Cortex of kidney (tissue), 1 donor: ENCODE measurements at places on chromosomes 7 and 10.

GRCh38 chr10:25076506-25077177 lies 60.2 kb downstream of the THNSL1 start:
- DNase-seq, result no peak

GRCh38 chr7:73330772-73331171 lies 2.8 kb downstream of the FKBP6 start:
- no peak for DNase-seq

- DNase-seq, result no peak
Observed at GRCh38 chr7:98352621-98353020, 48.3 kb downstream of the BAIAP2L1 start.

DNA sequence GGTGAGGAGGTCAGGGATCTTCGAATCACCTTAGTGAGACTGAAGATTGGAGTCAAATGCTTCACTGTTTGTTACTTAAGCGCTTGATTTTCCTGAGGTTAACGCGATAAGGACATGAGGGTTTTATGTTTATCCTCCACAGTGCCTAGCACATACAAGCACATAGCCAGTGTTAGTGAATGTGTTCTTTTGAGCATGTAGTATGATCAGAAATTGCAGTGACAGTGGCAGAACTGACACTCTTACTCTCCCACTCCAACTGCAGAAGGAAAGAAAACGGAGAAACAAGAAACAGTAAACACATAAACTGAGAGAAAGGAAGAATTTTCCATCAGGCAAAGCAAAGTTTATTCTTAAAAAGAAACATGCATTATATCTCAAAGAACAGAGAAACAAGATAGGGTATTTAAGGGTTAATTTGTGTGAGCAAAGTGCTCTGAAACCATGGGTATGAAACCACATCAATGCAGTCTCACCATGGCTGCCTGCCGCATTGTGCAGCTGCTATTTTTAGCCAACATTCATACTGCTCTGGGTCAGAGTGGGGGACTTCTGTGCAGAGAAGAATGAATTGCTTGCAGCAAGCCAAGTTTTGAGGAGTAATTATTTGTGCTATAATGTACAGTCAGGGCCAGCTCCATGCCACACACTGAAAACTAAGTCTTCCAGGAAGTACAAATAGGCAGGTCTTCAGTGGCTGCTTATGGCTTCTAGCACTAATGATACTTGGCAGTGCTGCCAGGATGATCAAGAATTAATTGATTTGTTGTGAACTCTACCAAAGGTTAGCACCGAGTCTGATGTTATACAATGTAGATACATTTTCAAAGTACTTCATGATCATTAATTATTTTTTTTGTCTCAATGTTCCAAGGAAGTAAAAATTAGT lies 152.0 kb downstream of the MACC1 start:
- no peak for DNase-seq

DNA sequence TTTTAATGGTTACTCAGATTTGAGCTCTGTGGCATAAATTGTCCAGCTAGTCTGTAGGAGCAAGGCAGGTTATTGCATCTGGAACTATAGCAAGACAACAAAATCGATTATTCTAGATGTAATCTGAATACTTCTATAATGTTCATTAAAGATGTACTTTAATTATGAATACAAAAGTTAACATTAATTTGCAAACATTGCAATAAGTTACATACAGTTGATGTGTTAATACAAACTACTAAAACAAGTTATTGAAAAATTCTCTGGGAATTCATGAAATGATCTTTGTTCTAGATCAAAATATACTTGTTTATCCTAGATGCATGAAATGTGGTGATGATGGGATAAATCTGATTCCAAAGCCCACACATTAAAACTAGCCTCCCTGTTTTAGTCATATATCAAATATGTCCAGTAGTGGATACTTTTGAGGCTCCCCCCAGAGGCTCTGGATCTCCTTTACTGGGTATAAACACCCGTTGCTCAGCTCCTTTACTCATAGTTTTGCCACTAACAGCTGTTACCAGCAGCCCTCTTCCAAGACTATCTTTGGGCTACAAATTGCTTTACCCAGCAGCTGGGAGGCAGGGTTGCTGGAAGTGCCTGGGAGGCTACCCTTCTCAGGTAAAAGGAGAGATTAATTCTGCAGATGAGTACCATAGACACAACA lies 78.1 kb downstream of the ARL4A start:
- DNase-seq, result no peak

DNA sequence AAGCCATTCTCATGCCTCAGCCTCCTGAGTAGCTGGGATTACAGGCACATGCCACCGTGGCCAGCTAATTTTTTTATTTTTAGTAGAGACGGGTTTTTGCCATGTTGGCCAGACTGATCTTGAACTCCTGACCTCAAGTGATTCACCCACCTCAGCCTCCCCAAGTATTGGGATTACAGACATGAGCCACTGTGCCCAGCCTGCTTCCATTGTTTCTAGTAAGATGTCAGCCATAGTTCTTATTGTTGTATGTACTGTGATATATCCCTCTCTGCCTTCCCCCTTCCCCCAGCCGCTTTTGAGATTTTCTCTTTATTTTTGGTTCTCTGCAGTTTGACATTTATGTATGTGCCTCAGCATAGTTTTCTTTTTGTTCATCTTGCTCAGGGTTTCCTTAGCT lies 87.9 kb upstream of the KLF14 start:
- DNase-seq, result no peak

- DNase-seq, result no peak
Observed at GRCh38 chr7:155865830-155866525, 53.7 kb upstream of the SHH start.

DNA sequence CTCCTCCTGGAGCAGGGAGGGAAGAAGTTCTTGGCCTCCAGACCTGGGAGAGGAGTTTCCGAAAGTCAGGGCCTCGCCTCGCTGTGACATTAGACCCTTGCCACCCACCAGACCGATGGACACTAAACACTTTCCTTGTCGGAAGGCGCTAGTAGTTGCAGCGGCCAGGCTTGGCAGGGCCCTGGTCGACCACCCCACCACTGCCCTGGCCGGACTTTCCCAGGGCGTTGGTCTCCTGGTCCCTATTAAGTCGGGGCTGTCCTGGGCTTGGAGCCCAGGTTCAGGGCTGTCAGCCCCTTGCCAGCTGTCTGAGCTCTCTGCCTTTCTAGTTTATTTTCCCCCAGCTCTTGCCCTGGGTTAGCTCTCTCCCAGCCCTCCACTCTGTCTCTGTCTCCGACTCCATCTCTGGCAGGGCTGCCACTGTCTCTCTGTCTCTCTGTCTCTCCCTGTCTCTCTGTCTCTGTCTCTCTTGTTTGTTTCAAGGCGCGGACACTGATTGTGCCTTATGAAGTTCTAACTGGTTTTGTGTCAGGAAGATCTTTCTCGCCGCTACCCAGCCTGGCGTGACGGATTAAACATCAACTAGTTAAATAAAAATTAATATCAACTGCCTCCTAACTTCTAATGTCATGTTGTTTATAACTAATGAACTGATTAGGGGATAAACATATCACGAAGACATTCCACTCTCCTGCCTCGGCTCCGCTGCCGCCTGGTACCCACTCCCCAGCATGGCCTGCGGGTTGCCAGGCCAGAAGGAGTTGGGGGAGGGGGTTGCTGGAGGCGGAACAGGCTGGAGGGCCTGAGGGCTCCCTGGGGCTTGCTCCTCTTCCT lies 13.8 kb upstream of the PAX2 start:
- no peak for DNase-seq
